ENCODE measurements at places on chromosomes 7 and 10.

DNA sequence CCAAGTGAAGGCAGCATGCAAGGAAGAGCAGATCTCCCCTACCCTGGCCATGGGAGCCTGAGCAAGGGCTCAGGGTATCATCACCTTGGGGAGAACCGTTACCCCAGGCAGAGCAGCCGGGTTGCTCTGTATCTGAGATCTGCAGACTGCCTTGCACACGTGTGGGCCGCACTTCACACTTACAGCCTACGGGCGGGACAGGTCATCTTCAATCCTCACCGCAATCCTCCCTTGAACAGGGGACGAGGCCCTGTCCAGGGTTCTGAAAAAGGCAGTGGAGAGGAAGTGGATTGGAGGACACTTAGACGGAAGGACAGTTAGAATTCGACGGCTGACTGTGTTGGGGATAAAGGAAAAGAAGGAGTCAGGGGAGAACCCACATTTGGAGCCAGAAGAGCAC is 51.4 kb downstream of the NPS start:
- no peak for DNase-seq

GRCh38 chr7:107230334-107230733 is 61.5 kb downstream of the HBP1 start:
- DNase-seq = no peak

DNA sequence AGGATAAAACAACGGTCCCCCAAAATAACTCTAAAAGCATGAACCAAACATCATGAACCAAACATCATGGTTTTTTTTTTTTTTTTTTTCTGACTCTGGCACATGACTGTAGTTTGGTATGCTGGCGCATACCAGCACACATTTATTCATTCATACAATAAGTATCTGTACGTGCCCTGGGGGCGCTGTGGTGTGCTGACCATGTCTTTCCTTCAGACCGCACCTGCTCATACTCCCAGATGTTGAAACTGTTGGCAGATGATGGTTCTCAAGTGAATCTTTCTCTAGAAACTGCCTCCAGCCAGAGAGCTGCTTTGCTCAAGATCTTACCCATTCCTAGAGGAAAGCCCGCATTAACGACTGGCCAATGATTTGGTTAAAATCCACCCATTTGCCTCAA is 114.7 kb upstream of the ANKRD30A start:
- DNase-seq = no peak

GRCh38 chr10:114271075-114271778 is 32.2 kb downstream of the VWA2 start:
- no peak for DNase-seq

- no peak for DNase-seq
Observed at GRCh38 chr10:88372051-88372715, 210.9 kb downstream of the RNLS start.

DNA sequence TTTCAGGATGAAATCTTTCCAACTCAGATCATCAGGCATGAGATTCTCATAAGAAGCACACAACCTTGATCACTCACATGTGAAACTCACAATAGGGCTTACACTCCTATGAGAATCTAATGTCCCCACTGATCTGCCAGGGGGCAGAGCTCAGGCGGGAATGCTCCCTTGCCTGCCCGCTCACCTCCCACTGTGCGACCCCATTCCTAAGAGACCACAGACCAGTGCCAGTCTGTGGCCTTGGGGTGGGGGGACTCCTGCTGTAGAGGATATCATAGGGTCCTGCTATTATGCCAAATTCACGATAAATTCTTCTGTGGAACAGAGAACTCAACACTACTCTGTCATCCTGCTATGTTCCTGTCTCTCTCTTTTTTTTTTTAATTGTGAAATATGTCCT is 5.2 kb upstream of the RASGEF1A start:
- DNase-seq = no peak

GRCh38 chr10:23525406-23525805 is 86.5 kb downstream of the OTUD1 start:
- DNase-seq = no peak

- no peak for DNase-seq
Observed at GRCh38 chr10:61923210-61923949, 21.9 kb downstream of the ARID5B start.

GRCh38 chr7:5638994-5639393 is 142.5 kb downstream of the RNF216 start:
- no peak for DNase-seq

DNA sequence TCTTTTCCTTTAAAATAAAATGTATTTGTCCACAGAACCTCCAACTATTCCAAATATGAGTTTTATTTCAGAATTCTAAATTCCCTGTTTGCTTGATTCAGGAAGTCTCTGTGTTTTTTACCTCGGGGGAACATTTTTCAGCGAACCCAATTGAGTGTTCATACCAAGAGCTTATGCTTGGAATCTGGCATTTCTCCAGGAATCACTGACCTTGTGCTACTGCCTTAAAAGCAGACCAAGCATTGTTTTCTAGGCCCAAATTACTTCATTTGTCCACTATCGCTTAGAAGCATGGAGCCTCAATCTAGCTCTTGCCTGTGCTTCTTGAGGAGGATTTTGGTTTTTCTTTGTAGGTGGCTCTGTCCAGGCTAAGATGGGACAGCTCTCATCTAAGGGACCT is 59.4 kb downstream of the EBLN1 start:
- no peak for DNase-seq

GRCh38 chr10:83724471-83725241 is 414.7 kb upstream of the GHITM start:
- no peak for DNase-seq

GRCh38 chr7:55502858-55503440 is 69.4 kb downstream of the VOPP1 start:
- DNase-seq = peak; percentile 77

DNA sequence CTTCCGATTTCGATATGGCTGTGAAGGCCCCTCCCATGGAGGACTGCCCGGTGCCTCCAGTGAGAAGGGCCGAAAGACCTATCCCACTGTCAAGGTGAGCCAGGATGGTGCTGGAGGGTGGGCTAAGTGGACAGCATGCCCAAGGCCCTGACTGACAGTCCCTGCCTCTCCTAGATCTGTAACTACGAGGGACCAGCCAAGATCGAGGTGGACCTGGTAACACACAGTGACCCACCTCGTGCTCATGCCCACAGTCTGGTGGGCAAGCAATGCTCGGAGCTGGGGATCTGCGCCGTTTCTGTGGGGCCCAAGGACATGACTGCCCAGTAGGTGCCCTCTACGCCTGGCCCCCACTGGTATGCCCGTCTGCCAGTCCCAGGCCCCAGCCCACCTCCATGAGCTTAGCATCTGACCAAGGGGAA is 1.2 kb downstream of the NFKB2 start:
- DNase-seq = no peak

- no peak for DNase-seq
Observed at GRCh38 chr7:112183266-112183665, 22.9 kb downstream of the DOCK4 start.

- DNase-seq = no peak
Observed at GRCh38 chr10:94108200-94108599, 114.5 kb downstream of the PLCE1 start.

DNA sequence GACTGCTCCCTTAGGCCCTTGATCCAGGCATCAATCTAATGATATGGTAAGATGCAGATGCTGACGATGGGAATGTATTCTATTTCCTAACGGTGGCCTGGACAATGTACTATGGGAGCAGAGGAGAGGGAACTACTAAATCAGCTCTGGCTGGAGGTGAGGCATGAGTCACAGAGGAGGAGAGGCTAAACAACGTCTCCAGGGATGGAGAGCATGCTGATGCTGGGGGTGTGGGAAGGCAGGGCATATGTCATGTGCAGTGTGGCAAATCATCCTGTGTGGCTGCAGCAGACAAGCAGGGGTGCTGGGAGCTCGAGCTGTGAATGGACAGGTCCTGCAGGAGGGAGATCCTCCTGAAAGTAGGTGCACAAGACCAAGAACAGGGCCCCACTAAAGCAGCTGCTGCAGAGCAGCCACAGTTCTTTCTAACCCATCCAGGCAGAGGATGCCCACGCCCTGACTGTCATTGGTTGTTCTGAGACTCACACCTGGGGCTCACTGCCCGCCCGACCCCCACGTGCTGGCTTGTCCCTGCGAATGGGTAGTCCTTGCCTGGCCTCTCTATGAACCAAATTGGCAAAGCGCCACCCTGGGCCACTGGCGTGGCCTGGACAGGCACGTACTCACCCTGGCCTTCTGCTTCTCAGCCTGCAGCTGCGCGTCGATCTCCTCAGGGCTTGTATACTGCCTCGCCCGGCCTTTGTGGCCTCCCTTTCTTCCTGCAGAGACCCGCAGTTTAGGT is 4.0 kb downstream of the PDAP1 start:
- no peak for DNase-seq

DNA sequence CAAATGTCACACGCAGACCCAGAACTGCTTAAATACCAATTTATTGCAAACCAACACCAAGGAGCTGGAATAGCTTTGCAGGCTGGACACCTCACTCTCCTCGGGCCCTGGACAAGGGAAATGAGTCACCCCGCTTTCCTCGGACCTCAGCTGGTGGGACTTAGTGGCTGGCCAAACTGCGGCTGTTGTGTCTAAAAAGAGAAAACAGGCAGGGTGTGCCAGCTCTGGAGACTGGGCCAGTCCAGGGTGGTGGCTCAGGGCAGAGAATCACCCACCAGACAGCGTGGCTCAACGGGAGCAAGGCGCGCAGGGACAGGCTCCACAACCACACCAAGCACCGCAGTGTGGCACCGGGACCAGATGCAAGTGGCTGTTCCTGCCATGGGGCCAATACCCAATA is 58.2 kb upstream of the CAMK2B start:
- no peak for DNase-seq

DNA sequence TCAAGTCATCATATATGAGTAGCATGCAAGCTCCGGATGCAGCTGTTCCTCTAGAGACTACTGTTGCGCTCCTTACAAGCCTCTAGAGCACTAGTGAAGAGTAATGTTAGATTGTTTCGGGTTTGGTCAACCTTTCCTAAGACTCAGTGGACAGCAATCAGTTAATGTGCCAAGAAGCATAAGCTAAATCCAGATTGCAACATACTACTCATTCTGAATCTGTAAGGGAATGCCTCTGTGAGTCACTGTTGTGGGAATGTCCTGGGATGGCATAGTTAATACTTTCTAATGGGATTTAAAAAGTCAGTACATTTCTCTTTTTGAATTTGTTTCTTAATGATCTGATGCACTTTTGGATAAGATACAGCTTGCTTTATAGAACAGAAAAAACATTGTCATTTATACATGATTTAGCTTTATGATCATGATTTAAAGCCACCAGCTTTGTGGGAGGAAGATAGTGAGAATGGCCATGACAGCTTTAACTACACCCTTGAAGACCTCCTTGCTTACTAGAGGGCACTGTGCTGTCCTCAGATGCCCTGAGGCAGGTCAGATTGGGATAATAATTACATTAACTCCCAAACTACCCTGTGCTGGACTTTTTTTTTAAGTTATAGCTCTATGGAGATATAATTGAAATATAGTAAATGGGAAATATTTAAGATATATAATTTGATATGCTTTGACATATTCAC is 138.4 kb downstream of the SDK1 start:
- DNase-seq = no peak

DNA sequence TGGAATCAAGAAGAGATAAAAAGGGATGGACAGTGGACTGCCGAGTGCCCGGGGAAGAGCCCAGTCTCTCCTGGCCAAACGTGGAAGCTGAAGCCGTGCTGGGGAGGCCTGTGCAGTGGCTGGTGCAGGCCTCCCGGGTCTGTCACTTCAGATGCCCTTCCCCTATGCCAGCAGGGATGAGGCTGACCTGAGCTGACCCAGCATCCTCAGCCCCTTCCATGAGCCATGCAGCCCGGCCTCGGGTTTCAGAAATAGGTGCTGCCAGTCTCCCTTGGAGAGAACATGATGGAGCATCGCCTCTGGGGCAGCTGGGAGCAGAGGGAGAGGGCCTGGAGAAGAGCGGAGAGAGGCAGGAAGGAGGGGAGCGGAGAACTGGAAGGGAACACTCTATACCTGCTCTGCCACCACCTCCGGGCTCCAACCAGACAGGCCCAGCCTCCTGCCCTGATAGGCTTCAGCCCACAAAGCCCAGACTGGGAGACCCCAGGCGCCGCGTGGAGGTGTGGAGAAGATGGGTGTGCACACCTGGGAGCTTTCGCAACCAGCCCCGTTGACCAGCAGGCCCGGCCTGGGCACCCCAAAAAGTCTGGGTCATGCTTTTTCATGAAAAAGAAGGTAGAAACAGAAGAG is 68.6 kb upstream of the PPP2R2D start:
- no peak for DNase-seq

DNA sequence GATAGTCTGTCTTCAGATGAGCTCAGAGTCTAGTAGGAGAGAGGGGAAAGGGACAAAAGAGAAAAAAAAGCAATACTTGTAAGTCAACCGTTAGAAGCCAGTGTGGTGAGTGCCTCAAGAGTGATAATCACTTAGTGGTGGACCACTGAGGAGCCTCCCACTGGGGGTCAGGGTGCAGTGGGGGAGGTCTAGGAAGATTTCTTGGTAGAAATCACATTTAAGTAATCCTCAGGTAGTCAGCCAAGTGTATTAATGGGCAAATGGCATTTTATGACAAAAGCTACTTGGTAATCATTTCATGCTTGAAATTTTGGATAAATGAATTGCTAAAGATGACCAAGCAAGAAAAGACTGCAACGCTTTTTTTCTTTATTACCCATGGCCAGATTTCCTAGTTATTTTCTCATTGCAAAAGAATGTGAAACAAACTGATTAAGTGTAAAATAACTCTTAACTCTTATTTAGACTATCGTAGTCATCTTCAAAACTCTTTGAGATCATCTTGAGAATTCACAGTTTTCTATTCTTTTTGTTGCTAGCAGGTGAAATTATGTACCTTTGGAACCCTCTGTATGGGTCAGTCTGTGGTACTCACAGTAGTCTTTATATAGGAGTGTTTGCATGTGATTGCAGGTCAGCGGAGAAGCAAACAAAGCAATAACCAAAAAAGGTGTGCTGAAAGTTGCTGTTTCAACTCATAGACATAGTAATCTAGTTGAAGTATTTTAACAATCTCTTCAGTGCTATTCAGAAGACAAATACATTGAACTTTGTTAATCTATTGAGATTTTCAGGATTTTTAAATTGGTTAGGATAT is 63.9 kb downstream of the PPP1R9A start:
- DNase-seq = no peak

DNA sequence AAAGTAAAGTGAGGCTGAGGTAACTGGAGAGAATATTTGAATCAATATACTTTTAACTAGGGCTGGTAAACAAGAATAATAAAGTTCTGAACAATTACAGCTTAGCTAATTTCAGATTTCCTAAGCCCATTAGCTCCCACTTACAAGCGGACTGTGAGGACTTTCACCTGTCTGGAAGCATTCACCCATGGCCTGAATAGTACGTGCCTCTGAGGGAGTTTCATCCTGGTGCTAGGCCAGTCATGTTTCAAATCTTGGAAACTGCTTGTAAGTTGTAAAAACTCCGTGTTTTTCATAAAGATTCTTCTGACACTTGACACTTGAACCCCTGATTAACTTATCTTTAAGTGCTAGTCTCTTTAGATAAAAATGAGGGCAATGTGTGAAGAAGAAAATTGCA is 975.2 kb upstream of the GHITM start:
- DNase-seq = no peak
